Activated T-cell treated with anti-CD3 and anti-CD28 coated beads, Interleukin-2, amount 50 U/mL, for 72 hours (primary cell): ENCODE measurements at places on chromosomes 2 and 18. TPM values are rescaled to one million over a fixed set of nuclear protein-coding genes. Genes with fewer than 3 reads are reported as not detected.

The SRSF7 gene
- total RNA-seq = 258 TPM

The MARCO gene
- not detected for total RNA-seq

GRCh38 chr2:8872821-8873432, 35.5 kb upstream of the KIDINS220 start:
- no peak for DNase-seq

The ATOH8 gene
- total RNA-seq = not detected

The SERPINB4 gene
- not detected for total RNA-seq

- DNase-seq = no peak
Measured at GRCh38 chr2:76385943-76386342, 675.2 kb upstream of the GCFC2 start.

DNA sequence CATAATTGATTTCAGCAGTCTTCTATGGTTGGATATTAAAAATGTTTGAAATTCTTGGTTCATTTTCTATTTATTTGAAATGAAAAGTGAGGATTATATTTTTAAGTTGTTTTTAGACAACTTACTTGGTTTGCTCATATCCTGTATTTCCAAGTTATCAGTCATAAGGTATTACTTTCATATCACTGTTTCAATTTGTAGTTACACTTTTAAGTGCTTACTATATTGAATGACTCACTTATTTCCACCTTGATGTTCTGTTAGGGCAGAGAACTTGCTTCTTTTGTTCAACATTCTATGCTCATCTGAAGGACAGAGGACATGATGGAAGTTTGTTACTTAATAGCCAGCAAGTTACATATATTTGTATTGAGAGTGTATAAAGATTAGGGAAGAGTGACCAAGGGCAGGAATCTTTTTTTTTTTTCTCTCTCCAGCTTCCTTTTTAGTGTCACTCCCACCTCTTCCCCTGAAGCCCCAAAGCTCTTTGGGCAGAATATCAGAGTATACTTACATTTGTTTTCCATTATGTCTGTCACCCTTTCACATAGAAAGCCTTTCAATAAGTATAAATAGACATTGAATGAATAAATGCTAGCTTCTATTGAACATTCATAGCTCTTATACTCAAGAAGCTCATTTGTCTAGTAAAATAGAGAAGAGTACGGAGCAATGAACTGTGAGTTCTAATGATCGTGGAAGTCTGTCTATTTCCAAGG, 28.1 kb downstream of the PIK3C3 start:
- DNase-seq = no peak

GRCh38 chr2:119483395-119483753, 40.9 kb downstream of the SCTR start:
- no peak for DNase-seq

DNA sequence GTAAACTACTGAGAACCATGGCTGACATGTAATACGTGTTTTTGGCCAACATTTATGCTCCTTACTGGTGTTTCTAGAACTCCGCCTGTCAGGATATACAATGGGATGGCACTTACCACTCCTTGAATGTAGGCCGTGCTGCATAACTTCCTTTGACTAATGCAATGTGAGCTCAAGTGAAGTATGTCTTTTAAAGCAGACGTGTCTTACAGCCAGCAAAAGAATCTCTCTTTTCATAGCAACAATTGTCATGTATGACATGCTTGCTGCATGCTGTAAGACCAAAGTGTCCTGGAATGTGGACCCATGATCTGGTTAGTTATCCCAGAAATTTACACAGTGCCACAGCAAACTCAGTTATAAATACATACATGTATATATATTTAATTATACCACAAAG, 1202.7 kb upstream of the PIK3C3 start:
- DNase-seq = no peak

GRCh38 chr2:191064590-191064989, 50.6 kb upstream of the STAT1 start:
- peak; percentile 42 for DNase-seq

The UGT1A5 gene
- not detected for total RNA-seq

GRCh38 chr2:71068218-71069035, at the start of gene NAGK:
NAGK (plus strand) TSS chr2:71068648; CDS start chr2:71068684, 36 bp downstream.
- peak; percentile 98 for DNase-seq

The ADGRF3 gene
- total RNA-seq = 2.4 TPM

The GALNT3 gene
- 16.2 TPM for total RNA-seq

The OTOS gene
- total RNA-seq = not detected

- DNase-seq = no peak
Measured at GRCh38 chr2:127589841-127590240, 54.4 kb downstream of the MYO7B start.

The C2orf15 gene
- 1.9 TPM for total RNA-seq
